ENCODE measurements at places on chromosomes 3 and 15. TPM values are rescaled to one million over a fixed set of nuclear protein-coding genes. Genes with fewer than 3 reads are reported as not detected.

GRCh38 chr3:20104167-20104661, 64.0 kb downstream of the KAT2B start:
- DNase-seq = no peak

DNA sequence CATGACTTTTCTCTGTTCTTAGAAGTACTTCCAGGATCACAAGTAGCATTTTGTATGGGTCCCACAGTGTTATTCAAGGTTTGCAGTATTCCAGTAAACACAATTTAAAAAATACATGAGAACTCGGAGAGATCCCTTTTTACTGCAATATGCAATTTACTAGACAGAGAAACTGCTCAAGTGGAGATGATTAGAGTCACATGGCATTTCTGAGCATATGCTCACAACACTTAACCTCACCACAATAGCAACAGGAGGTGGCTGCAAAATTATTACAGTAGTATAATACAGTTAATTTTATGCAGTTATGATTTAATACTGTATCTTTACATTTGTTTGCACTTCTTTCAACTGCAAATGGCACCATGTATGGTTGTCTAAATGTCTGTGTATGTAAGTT, 87.5 kb downstream of the PIK3CB start:
- no peak for DNase-seq

GRCh38 chr3:37909067-37909911, 47.6 kb downstream of the CTDSPL start:
- no peak for DNase-seq

DNA sequence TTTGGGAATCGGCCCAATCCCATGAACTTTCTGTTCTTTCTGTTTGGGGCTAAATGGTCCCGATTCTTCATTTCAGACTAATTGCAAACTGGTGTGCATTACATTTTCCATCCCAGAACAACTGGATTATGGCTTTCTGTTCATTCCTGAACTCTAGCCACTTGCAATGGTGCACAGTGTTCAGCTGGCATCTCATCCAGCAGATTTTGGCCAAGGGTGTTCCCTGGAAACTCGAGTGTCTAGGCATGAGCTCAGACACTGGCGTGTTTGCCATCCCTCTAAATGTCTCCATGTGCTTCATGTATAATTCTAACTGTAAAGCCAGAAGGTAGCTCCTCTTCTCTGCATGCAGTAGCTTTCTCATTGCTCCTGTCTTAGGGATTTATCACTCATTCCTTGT, 97.1 kb upstream of the MYZAP start:
- DNase-seq = no peak

DNA sequence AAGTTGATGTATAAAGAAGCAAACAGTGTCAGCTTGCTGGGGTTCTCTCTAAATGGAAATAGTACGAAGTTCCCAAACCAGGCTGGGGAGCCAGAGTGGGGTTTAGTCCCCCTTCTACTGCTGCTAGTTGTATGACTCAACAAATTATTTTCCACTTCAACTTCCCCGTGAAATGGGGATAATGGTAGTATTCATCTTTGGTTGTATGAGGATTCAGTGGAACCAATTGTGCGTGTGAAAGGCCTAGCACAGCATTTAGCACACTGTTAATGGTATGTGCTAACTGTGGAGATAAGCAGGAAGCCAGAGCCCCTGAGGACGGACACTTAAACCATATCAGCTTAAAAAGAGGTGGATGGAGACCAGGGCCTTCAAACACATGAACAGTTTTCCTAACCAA, 4.2 kb downstream of the SORD start:
- no peak for DNase-seq

Gene ITIH3
- not detected for total RNA-seq

DNA sequence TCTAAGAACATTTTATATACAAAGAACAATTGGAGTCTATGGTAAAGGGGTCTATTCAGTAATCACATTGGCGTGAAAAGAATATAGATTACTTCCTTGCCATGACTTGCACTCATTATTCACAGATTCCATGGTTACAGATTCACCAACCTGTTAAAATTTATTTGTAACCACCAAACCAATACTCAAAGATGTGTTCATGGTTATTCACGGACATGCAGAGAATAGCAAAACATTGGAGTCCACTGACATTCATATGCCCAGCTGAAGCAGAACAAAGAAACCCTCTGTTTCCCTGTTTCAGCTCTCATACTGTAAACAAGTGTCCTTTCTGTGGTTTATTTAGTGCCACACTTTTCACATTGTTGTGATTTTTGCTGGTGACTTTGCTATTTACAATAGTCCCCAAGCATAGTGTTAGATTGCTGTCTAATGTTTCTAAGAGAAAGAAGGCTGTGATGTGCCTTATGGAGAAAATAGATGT, 185.8 kb upstream of the TTC14 start:
- no peak for DNase-seq

GRCh38 chr3:106425026-106425425, 556.2 kb upstream of the CBLB start:
- DNase-seq = no peak

- no peak for DNase-seq
Measured at GRCh38 chr3:9105421-9105820, 142.1 kb upstream of the RAD18 start.

Gene STXBP5L
- total RNA-seq = 3.0 TPM

- DNase-seq = peak; percentile 89
Measured at GRCh38 chr15:74382004-74382816, 14.8 kb upstream of the CYP11A1 start.

Gene SENP7
- total RNA-seq = 26.8 TPM

GRCh38 chr3:147846854-147847478, 437.8 kb downstream of the ZIC1 start:
- DNase-seq = no peak

Gene CFAP44
- total RNA-seq = 11.1 TPM

DNA sequence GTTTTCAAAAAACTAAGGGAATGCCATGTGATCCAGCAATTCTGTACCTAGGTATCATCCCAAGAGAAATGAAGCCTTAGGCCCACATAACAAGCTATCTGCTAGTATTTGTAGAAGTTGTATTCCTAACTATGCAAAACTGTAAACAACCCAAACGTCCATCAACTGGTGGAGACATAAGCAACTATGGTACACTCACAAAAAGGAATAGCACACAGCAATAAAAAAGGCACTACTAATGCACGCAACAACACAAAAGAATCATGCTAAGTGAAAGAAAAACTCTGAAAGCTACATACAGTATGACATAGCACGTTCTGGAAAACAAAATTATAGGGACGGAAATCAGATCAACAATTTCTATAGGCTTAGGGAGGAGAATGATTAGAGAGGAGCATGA, 15.3 kb downstream of the USP50 start:
- DNase-seq = no peak

DNA sequence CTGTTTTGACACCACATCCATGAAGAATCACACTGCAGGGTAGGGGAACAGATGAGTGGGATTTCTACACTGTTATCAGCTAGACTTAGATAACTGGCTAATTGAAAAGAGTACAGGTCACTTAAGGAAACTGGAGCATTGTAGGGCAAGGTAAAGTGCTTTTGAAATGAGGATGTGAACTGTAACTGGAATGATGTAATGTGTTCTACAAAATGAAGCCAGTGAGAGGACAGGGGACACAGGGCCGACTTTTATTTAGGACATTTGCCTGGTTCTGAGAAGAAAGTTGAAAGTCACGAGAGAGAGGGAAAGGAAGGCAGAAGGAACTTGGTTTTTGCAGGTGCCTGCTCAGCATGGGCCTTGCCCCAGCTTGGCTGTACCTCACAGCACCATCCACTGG, 50.5 kb downstream of the IGF1R start:
- no peak for DNase-seq

Measured in neural crest cell (in vitro differentiated cells).